ENCODE measurements at places on chromosomes 2 and 18.

DNA sequence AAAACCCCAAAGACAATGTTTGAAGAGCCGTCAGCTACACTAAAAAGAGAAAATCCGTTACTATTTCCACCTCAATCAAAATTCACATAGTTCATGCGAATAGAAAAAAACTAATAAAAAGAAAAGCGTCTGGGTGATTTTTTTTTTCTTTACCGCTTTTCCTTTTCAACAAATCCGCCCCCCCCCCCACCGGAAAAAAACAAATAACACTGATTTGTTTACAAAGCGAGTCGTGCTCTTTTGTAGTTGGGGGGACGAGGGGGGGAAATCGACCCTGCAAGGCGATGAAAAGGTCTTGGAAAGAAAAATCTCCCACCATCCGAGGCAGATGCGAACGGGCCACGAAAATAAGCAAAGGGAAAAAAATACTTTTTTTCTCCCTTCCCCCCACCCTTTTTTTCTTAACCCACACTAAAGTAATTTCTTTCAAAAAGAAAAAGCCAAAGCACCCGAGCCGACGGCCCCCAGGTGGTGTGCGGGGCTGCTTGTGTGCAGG lies 638 bp downstream of the ZNF521 start:
- DNase-seq, result no peak

DNA sequence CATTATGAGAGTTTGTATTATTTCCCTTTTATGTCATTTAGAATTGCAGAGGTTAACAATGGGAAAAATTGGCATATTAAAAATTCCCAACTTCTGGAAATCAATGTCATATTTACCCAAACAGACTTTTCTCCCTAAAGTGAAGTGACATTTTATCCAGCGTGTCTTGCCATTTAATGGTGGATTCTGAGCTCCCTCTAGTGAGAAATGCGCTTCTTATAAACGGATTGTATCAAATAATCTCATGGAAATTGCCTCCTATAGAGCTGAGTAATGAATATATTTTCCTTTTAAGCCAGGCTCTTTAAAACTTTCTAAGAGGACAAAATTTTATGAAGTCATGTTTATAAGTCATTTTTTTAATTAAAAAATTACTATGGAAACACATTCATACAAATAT lies 5.7 kb upstream of the GCFC2 start:
- DNase-seq, result no peak

- DNase-seq, result no peak
Measured at GRCh38 chr18:65439188-65439587, 311.6 kb upstream of the CDH7 start.

GRCh38 chr2:164882276-164882675 lies 40.7 kb upstream of the COBLL1 start:
- DNase-seq, result no peak

GRCh38 chr2:177881921-177882320 lies 190.7 kb downstream of the PDE11A start:
- no peak for DNase-seq

GRCh38 chr2:12433626-12433990 lies 283.1 kb upstream of the TRIB2 start:
- DNase-seq, result no peak

GRCh38 chr2:187658952-187659525 lies 104.8 kb upstream of the TFPI start:
- DNase-seq, result no peak

- DNase-seq, result no peak
Measured at GRCh38 chr2:190415794-190416775, 7.9 kb downstream of the MFSD6 start.

DNA sequence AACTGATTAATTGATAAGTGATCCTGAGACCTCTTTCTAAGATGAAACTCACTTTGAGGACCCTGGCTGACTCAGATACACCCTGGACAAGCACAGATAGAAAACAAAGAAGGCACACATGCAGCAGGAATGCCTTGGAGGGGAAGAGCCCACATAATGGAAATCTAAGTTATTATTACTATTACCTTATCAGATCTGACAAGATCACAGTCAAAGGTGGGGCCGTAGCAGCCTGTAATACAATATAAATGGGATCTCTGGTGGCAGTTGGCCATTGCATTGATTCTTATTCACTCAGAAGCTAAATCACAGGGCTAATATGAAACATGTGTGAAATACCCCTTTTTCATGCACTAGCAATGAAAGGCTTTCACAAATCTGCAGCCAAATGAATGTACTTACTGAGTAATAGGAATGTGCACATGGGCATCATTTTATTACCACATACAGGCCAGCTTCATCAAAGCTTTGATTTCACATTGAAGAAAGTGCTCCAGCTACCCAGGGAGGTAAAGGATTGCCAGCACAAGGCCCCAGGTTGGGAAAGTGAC lies 84.0 kb downstream of the ZBTB7C start:
- no peak for DNase-seq

DNA sequence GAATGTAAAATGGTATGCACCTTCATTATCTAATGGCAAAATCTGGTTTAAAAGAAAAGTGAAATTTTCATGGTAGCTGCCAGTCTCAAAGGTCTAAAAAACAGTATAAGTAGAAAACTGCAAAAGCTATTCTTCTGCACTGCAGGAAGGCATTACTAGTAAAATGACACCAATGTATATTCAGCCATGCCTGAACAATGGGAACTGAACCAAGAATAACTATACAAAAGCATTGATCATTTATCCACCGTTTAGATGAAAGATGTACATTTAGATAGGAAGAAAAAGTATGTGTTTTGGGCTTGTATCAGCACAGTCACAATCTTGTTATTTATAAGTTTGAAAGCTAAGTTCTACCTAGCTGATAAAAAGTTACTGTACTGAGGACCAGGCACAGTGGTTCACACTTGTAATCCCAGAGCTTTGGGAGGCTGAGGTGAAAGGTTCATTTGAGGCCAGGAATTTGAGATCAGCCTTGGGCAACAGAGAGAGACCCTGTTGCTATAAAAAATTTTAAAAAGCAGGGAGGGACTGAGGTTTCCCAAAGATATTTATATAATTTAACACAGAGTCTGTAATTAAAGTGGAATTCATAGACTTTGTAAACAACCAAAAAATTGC lies 163.1 kb upstream of the WDSUB1 start:
- no peak for DNase-seq

DNA sequence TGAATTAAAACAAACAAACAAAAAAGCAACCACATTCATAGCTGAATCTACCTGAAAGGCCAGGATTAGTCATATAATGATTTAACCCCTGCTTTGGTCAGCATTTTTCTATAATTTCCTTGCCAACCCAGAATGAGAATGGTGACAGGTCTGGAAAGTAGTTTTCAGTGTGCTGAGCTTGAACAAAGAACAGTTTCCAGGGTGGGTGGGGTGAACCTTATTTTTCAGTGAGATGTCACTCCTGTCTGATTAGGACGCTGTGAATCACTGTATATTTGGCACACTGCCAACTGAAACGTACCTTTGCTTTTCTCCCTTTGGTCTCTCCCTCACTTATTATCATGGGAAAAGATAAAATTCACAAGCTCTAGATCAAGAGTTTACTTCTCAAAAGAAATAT lies 35.0 kb upstream of the DSC1 start:
- DNase-seq, result no peak

All from CD4-positive, alpha-beta T cell treated with Interferon gamma for 1 hour (primary cell).